ENCODE measurements at places on chromosomes 2 and 18.

GRCh38 chr2:215082446-215082845 lies 56.0 kb downstream of the ABCA12 start:
- DNase-seq, result no peak

DNA sequence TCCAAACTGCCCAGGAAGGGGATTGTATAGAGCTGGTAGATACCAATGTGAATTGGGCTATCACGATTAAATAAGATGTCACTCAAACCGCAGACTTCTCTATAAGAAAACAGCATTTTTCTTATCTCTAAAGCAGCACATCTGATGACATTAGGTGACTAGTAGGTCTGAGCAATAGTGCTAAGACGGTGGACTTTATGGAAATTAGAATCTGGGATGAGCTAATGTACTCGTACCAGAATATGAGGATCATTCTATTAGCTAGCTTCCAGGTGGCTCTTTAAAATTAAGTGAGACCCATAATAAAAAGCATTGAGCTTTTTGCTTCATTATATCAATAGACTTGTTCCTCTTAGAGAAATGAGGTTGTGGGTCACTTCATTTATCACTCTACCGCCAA lies 130.0 kb upstream of the MC4R start:
- DNase-seq, result no peak

- DNase-seq, result no peak
These were observed 35.5 kb upstream of the TMEM200C start for GRCh38 chr18:5930789-5931188.

DNA sequence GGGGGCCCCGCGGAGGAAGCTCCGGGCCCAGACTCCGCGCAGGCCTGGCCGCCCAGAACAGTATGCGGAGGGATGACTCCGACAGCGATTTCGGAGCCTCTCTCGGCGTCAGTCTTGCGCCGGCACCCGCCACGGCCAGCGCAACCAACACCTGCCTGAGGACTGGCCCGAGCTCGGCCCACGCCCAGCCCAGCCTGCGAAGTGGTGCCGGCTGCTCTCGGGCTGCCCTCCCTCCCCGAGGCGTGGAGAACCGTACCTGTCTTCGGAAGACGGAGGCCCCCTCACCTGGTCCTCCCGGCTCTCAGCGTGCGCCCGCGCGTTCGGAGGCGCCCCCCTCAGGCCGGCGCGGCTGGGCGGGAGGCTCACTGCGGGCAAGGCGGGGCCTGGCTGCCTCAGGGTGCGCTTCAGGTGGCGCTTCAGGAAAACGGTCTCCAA lies at the start of gene M1AP:
TSS of gene M1AP (minus strand) at position 322 of the 435 bp plus-strand sequence. CDS start 8,055 bp downstream, outside the sequence.
- DNase-seq, result no peak

- no peak for DNase-seq
These were observed 7.7 kb downstream of the MAPRE3 start for GRCh38 chr2:26978061-26978596.

DNA sequence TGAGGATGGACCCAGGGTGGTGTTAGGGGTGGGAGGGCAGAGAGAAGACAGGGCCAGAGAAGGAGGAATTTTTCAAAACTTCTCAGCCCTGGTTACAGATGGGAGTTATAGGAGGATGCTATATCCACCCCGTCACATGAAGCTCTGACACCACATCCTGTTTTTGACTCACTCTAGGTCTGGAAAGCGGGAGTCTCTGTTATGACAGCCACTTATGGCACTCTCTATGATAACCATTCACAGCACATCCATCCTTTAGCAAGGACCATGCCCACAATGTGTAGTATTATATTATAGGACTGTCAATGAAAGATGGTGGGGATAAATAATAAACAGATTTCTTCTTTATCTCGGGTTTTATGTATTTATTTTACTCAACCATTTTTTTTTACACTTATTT lies 461.2 kb downstream of the CDH2 start:
- DNase-seq, result no peak

DNA sequence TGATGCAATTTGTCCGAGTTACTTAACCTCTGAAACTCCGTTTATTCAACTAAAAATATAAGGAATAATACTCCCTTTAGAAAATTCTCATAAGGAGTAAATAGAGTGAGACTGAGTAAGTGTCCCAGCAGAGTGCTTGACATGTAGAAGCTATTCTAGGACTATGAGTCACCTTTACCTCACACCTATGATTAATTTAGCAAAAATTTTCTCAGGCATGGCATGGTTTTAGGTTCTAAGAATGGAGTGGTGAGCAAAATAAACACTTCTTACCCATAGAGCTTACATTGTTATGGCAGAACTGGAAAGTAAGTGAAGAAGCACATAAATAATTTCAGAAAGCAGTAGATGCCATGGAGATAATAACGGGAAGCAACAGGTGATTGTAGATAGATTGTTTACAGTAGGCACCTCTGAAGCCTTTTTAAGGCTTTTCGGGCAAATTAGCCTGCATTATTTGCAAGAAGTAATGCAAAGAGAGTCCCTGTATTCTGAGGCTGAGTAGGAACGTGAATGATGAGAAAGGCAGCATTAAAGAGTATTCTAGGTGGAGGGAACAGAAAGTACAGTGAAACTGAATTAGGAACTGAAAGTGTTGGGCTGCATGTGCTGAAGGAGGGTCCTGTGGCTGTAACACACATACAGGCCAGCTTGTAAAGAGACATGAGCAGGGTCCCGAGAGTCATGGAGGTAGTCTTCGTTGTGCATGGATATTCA lies 209.2 kb downstream of the ZNF407 start:
- no peak for DNase-seq

GRCh38 chr2:150459281-150459680 lies 28.2 kb downstream of the RND3 start:
- no peak for DNase-seq

DNA sequence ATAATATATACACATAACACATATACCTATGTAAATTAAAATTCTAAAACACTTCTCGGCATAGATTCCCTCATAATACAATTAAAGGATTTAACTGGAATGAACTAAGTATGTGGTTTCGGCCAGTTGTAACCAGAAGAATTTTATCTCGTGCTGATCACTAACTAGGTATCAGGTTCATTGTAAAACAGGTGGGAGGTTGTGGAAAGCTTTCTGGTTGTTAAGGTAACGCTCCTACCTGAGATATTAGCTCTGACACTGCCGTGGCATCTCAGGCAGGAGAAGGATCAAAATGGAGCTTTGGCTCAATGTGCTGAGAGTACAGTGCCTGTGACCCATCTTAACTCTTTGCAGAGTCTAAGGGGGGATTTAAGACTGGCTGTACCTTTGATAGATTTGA lies 42.5 kb downstream of the SLC9A2 start:
- no peak for DNase-seq

DNA sequence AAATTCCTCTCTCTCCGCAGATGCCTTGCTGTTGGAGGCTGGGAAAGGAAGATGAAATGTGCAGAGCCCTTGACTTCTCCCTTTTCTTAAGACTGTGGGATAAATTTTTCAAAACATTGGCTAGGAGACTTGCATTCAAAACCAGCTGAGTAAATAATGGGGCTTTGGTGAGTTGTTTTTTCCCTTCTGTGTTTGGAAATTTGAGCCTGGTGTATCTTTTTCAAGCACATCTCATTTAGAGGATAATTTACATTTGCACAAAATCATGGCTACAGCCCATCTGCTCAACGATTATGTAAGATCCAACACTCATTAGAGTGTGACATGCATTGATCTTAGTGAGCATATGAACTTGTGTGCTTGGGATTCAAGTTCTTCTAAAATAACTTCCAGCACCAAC lies 112.1 kb upstream of the ATP8B1 start:
- DNase-seq, result no peak

- DNase-seq, result no peak
These were observed 72.5 kb downstream of the MRPS9 start for GRCh38 chr2:105110295-105110829.

GRCh38 chr2:66436581-66437001 lies 1.7 kb downstream of the MEIS1 start:
- DNase-seq, result no peak

DNA sequence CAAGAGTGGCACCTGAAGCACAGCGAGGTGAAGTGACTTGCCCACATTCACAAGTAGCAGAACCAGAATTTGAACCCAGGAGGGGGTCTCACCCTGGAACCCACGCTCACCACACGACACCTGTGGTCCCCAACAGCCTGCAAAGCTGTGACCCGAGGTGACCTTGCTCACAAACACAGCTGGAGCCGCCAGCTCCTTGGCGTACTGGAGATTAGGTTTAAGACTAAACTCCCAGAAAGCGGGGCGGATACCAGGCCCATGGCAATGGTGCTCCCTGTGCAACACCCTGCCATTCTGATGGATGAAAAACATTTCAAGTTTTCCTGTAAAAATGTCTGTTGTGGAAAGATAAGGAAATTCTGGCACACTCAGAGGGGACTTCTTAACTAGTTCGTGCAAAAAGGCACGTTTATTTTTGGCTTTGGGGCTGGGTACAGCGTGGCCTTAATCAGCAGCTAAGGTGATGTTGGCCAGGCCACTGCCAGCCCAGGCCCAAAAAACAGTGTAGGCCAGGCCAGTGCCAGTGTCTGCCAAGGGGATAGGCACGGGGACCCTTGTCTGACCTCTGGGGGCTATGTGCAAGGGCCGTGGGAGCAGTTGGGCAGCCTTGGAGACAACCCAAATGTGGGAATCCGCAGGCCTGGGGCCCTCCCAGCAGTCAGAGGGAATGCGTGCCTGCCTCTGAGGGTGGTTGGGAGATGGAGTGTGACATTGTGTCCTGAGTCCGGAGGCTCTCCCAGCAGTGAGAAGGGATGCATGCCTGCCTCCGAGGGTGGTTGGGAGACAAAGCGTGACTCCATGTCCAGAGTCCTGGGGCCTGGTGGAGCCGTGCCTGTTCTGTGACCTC lies 185.0 kb upstream of the HS6ST1 start:
- no peak for DNase-seq

DNA sequence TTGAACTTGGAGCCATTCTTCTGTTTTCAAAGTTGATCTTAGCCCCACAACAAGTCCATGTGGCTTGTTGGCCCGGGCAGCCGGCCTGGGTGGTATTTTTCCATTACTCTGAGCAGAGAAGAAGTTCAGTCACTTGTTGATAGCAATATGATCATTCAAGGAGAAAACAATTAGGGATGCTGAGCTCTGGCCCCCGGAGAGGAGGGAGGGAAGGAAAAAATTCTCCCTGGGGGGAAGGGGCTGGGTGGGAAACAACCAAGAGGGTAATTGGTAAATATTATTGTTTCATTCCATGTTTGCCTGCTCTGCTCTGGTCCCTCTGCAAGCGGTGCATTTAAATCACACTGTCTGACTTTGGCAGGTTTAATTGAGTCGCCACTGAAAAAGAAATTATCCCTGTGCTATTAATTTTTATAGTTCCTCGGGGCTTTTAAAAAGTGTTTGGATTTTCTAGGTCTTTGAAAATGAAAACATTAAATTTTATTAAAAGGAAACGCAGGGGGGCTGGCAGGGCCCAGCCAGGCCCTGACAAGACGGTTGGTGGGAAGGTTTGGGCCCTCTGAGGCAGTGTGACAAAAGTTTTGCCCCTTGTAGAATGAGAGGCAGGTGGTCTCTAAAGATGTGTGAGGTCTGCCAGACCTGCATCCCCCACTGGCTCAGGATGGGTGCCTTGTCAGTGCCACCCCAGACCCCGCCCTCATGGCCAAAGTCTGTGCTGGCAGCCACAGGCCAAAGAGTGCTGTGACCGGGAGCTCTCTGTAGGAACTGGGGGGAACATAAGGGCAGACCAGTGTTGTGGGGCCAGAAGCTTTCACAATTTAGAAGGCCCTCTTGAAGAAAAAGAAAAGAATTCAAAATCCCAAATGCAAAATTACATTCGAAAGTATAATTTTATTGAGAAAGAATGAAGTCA lies 52.5 kb upstream of the SLC14A2 start:
- no peak for DNase-seq

DNA sequence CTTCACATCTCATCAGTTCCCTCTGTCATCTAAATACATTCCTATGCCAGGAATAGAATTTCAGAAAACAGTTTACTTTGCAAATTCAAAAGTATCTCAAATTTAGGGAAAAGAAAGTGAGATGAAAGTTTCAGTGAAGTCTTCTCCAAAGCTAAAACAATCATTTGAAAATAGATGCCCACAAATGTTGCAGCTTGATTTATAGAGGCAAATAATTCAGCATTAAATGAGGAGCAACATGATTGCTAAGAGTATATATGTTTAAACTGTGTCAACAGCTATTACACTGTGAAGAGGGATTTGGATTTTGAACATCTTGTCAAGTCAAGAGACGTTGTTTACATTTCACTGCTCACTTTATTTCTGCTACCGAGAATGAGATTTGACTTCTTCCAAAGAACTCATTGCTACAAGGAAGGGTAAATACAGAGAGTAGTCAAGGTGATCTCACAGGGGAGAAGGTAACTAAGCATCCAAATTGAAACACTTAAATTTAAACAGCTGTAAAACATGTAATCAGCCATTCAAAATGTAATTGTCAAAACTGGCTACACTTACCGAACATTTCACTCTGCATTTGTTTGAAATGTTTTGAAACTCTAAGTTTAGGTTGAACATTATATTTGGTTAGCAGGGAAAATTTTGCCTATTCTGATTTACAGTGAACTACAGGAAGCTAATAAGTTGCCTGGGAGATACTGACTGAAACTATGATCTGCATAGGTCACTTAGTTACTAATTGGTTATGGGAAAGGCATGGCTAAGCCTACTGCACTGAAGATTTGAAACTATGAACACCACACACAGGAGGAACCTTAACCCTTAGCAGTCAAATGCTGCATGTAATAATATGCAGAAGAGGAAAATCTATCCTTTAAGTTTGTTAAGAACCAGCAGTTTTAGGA lies 33.2 kb upstream of the GALNT3 start:
- no peak for DNase-seq

DNA sequence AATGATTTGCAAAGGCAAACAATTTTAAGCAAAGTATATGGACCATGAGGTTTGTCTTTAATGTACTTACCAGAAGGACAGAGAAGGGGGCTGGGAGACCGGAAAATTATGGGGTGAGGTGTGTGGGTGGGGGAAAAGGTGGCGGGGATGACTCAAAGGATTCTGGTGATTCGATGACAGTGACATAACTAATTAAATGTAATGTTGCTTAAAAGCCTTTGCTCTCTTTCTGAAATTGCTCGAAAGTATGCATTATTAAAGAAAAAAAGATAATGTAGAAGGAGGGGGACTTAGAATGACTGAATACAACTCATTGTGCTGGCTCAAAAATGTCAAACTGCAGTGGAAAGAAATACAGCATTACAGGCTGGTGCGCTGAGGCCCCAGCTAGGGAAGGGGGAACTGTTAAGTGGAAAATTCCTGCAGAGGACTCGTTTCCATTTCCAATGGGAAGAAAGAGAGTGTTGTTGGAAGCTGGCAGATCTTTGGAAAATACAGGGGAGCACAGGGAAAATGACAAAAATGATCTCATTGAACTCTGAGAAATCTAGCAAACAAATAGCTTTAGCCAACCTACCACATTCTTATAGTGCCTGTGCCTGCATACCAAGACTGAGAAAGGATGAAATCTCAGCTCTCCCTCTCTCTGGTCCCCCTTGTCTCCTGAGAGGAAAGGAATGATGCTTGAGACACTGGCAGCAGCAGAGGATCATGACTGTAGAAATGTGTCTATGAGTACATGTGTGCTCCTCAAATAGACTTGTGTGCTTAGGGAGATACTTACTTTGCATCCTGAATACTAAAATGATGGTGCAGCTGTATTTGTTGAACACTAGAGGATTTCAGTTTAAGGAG lies 632.4 kb downstream of the NYAP2 start:
- no peak for DNase-seq

- no peak for DNase-seq
These were observed 250 bp downstream of the DSC1 start for GRCh38 chr18:31162419-31162793.

- no peak for DNase-seq
These were observed 61.8 kb downstream of the RTP5 start for GRCh38 chr2:241931084-241931975.

Data from activated CD8-positive, alpha-beta memory T cell treated with anti-CD3 and anti-CD28 coated beads for 1 hour (primary cell).